ENCODE measurements at places on chromosomes 16 and 17.

- no peak for DNase-seq
Observed at GRCh38 chr16:11586378-11586855, 302 bp downstream of the LITAF start.

GRCh38 chr17:19579192-19579761 lies 45.6 kb downstream of the SLC47A1 start:
- DNase-seq: no peak

GRCh38 chr16:50263940-50264929 lies 2.1 kb upstream of the ADCY7 start:
- no peak for DNase-seq

GRCh38 chr16:35690413-35690812 lies 2231.0 kb downstream of the TP53TG3F start:
- DNase-seq: no peak

DNA sequence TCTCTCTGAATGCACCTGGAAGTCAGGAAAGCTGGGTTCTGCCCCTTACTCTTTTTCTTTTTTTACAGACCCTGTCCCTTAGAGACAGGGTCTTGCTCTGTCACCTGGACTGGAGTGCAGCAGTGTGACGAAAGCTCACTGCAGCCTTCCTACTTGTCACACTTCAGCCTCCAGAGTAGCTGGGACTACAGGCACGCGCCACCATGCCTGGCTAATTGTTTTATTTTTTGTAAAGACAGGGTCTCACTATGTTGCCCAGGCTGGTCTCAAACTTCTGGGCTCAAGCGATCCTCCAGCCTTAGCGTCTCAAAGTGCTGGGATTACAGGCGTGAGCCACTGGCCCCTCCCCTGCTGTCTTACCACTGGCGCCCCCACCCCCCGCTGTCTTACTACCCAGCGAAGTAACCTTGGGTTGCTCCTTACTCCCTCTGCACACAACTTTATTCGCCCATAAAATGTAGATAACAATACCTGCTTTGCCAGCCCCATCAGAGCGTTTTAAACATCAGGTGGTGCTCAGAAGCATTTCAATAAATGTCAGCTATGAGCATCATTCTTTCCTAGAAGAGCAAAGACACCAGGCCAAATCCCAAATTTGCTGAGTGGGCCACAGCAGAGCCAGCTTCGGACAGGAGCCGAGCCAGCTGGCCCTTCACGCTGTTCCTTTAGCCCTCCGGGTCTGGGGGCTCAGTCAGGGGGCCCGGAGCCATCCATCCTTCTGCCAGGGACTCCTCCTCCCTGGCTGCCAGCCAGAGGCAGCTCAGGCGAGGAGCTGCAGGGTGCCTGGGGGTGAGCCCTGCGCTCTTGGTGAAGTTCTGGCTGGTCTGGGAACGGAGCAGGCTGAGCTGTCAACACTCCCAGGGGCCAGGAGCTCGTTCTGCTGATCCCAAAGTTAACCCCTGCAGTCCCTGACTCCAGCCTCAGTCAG lies 24.4 kb downstream of the SRL start:
- DNase-seq: no peak

DNA sequence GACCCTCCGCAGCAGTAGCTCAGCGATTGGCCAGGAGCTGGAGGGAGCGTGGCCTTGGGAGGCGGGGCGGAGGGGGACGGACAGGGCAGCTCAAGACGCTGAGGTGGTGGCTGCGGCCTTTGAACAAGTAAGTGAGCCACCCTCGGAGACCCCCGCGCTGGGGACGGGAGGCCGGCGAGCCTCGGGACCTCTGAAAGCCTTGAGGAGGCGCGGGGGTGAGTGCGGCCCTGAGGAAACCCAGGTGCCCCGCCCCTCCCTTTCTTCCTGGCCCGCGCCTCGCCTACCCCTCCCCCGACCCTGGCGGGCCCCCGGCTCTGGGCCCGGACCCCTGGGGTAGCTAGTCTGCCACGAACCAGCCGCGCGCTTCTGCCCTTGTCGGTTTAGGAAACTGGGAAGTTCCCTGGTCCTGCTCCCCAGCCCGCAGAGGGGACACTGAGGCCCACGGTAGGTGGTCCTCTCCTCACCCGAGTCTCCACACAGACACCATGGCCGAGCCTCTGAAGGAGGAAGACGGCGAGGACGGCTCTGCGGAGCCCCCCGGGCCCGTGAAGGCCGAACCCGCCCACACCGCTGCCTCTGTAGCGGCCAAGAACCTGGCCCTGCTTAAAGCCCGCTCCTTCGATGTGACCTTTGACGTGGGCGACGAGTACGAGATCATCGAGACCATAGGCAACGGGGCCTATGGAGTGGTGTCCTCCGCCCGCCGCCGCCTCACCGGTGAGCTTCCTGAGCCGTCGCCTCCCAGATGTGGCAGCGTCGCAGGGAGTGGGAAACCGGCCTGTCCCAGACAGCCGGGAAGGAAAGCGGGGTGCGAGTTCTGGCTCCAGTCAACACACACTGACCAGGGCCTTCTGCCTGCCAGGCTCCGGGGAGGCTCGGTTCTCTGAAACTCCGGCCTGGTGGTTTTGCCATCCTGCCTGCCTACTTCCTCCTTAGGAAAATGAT lies at the start of gene MAPK7:
TSS of gene MAPK7 (plus strand) at position 83 of the 945 bp plus-strand sequence. CDS start at position 486, 403 bp downstream.
- DNase-seq: no peak

GRCh38 chr17:80365983-80366382 lies 49.0 kb upstream of the ENDOV start:
- no peak for DNase-seq

- no peak for DNase-seq
Observed at GRCh38 chr16:65540901-65541300, 419.0 kb upstream of the CDH11 start.

DNA sequence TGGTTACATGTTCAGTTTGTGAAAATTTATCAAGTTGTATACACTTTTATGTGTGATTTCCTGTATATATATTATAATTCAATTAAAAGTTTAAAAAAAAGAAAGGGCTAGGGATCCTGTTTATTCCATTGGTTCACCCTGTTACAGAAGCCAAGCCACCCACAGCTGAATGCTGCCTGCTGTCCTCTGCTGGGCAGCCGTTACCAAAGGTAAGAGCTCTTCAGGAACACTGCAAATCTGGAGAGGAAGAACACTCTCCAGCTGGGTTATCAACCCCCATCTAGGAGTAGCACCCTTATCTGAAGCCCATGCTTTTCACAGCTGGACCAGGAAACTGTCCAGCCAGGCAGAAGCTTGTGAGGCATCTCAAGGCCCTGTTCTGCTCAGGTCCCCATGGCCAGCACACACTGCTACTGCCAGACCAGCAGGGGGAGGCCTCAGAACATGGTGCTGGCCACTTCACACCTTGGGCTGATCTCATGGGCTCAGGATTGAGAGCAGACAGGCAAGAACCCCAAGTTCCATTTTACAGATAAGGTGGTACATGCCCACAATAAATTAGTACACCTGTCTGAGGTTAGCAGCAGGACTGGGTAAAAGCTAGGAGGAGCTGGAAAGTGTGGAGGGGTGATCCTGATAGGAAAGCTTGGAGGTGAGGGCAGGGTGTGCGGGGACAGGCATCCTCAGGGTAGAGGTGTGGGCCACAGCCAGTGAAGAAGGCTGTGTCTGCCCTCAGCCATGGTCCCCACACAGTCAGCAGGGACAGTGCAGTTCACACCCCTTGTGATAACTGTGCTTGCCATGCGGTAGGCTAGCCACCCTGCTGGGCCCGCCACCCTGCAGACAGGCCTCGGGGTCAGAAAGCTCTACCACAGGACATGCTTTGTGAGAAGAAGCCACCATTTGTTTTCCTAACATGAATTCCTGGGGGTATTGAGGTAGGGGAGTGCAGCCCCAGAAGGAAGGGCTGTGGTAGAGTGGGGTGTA lies 54.3 kb upstream of the SREBF1 start:
- peak; percentile 46 for DNase-seq

DNA sequence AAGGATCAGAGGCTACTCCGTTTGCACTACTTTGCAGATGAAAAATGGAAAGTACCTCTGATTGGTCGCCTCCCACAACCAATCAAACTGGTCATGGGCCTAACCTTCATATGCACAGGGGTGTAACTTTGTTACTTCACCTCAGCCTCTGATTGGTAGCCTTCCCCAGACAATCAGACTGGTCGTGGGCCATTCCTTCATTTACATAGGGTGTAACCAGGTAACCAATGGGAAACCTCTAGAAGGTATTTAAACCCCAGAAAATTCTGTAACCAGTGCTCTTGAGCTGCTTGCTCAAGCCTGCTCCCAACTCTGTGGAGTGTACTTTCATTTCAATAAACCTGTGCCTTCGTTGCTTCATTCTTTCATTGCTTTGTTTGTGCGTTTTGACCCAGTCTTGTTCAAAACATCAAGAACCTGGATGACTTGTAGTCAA lies 39.2 kb upstream of the USP22 start:
- no peak for DNase-seq

DNA sequence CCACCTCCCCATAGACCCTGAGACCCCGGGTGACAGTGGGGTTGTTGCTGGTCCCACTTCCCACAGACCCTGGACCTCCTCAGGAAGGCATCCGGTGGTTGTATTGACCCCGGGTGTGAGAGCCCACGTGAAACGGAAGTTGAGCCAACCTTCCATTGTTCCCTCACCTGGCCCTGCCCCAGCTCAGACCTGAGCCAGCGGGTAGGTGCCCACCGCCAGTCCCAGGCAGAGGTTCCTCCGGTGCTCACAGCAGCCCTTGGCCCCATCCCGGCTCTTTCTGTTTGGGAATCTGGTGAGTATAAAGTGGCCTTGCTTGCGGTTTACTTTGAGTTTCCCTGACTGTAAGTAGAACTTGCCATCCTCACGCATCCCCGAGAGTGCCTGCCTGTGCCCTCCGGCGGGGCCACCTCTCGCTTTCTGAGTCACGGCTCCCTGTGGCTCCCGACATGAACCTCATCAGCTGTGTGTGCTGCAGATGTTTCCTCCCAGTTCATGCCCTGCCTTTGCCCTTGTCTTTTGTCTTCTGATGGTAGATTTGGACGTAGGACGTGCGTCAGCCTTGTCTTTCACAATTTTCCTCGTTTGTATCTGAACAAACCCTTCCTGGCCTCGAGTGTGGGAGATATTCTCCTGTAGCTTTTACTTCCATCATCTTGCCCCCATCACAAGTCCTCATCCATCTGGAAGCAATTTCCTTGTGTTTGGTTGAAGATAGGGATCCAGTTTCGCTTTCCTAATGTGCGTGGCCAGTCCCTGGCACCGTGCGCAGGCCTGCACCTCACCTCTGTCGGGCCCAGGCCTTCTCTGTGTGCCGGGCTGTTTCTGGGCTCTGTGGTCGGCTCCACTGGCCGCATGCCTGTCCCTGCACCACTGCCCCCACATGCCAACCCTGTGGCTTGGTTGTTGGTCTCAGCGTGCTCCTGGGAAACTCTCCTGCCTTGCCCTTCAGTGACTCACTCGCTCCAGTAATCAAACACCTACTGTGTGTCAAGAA lies 76.0 kb downstream of the METRNL start:
- no peak for DNase-seq

DNA sequence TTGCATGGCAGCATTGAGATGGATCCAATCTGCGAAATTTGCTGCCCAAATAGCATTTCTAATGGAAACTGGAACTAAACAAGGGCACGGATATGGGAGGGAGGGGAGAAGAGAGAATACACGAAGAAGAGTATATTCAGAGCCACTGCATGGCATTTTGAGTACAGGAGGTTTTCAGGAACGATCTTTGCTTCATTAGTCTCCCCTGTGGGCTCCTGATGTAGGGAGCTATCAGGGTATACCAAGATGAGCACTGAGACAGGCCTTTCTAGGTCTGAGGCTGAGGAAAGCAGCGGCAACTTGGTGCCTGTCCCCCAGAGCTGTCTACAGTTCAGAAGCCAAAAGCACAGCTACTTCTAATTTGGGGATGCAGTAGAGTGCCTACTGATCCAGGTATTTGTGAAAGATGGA lies 257.7 kb upstream of the PMFBP1 start:
- no peak for DNase-seq

DNA sequence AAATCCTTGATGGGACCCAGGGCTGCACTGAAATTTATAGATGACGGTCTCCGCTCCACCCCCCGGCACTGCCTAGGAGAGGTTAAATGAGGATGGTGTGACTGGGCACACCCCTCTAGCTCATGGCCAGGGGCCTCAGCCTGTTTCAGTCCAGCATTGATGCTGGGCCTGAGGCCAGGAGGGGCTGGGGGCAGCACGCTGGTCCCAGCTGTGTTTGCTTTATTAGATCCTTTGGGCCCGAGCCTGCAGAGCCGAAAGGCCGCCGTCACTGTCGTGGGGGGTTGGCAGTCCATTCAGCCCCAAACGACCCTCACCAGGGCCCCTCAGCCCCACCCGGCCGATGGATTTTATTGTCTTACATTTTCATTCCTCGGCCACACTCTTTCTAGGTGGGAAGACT lies 10.8 kb upstream of the DOK4 start:
- no peak for DNase-seq

DNA sequence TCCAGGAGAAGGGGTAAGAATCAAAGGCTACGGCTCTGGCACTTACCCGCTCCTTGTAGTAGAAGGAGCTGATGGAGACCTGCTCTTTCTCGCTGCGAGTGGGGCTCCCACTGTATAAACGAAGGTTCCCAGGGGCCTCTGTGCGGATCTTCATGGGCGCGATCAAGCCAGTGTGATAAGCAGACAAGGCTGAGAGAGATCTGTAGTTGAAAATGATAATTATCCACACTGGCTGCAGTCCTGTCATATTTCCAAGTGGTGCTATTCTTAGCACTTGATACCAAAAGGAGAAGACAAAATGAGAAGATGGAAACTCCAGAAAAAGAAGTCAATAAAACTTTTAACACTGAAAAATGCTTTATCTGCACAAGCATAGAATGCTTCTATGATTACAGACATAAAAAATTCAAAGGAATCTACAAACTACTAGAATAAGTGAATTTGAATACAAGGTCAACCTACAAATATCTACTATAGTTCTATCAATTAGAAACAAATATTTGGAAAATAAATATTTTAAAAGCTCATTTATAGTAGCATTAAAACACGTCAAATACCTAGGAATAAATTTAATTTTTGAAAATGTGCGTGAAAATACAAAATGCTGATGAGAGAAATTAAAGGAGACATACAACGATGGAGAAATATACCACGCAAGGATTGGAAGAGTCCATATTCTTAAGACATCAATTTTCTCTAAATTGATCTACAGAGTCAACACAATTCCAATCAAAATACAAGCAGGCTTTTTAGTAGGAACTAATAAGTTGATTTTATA lies 80.8 kb downstream of the WDR59 start:
- DNase-seq: no peak

- DNase-seq: peak; percentile 49
Observed at GRCh38 chr16:24010440-24011089, 174.8 kb downstream of the PRKCB start.

Measured in pulmonary artery endothelial cell (primary cell).